ENCODE measurements at places on chromosomes 5 and 9.

DNA sequence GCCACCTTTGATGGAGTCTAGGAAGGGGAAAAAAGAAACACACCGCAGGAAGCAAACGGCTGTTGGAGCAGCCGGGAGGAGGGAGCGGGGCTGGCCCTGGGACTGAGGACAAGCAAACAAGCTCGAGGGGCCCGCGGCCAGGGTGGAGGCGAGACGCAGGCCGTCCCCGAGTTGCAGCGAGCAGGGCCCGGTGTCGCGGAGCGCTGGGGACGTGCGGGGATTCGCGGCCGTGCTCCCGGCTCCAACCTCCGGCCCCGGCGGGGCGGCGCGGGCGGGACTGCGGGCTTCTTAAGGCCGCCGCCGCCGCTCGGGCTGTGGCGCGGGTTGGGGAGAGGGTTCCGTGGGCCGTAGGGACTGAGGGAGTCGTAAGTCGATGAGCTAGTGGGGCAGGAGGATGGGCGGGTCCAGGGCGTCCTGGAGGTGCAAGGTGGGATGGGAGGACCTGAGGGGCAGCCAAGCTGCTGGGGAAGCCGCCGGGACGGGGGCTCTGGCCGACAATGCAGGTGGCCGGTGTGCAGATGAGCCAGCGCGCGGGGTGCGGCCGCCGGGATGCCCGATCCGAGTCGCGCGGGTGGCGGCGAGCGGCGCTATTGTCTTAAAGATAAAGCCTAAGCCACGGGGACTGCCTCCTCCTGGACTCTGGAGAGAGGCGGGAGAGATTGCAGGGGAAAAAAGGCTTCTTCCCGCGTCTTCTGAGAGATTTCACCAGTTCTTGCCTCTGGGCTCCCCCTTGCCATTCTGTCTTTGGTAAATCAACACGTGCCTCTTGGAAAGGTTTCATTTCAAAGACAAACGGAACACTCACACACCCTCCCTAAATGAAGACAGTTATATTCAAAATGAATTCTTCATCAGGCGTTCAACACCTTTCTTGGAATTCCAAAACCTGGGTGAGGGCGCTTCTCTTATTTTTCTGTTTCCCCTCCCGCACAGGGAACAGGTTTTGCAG lies 1.6 kb upstream of the HAPLN1 start:
- peak; percentile 75 for DNase-seq

DNA sequence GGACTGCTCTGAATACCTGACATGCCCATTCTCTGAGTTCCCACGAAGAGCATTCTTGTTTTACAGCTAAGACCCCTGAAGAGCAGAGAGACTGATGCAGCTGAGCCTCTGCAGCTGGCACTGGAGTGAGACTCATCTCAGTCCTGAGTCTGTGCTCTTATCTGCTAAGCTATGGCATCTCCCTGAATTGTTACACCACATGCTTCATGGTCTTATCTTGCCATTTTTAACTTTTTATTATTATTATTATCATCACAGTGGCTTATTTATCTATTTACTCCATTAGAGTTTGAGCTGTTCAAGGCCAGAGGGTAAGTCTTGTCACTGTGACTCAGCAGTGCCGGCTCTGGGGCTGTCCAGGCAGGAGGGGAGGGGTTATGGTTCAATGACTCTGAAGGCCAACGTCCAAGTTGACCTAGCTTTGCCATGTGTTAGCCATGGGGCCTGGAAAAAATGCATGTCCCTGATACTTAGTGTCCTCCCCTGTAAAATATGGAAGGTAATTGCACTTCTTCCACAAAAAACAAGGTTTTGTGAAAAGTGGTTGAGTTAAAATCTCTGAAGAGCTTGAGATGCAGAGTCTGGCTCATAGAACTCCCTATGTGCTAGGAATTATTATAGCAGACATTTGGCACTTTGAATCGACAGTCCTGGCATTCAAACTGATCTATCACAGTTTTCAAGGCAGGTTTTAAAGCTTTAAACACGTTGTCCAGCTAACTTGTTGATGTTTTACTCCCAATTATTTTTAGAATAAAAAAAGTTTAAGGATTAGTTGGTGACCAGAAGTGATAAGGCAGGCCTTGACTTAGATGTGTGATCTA lies 94.6 kb downstream of the ALDH1A1 start:
- DNase-seq: no peak

GRCh38 chr5:64742821-64743220 lies 25.7 kb downstream of the SREK1IP1 start:
- no peak for DNase-seq

GRCh38 chr5:89686081-89686765 lies 723.3 kb downstream of the CETN3 start:
- no peak for DNase-seq

- DNase-seq: no peak
Observed at GRCh38 chr5:140153905-140154304, 21.1 kb upstream of the CYSTM1 start.

DNA sequence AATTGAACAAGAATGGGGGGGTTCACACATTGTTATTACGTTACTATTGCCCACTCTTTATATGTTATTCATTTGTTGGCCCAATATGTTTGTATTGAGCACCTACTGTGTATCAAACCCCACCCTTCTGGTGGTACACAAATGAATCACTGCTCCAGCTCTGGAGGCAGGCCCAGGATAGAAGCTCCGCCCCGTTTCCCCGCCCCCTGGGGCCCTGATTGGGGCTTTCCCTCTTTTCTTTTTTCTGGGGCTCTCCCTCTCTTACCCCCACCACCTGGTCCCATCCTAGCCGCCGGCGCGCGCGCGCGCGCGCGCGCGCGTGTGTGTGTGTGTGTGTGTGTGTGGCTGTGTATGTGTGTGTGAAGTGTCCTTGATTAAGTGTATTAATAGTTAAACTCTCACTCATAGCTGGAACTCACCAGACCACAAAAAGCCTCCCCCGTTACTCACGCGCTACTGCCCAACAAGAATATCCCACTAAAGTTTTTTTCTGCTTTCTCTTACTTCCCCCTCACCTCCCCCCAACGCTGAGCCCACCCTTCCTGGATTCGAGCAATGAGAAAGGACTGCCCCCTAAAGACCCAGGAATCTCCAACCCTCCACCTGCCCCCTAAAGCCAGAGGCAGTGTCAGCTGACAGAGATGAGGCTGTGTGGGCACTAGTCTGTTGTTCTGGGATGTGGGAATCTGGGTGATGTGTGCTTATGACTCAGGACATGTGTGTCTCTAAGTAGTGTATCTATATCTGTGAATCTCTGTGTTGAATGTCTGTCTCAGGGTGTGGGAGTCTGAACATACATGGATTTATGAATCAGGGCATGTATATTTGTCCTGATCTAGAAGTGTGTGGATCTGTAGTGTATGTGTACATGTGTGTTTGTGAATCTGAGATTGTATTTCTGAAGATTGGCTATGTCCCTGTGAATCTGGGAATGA lies 4.0 kb downstream of the CXXC5 start:
- DNase-seq: no peak

GRCh38 chr9:119841016-119841415 lies 471.8 kb upstream of the BRINP1 start:
- no peak for DNase-seq

DNA sequence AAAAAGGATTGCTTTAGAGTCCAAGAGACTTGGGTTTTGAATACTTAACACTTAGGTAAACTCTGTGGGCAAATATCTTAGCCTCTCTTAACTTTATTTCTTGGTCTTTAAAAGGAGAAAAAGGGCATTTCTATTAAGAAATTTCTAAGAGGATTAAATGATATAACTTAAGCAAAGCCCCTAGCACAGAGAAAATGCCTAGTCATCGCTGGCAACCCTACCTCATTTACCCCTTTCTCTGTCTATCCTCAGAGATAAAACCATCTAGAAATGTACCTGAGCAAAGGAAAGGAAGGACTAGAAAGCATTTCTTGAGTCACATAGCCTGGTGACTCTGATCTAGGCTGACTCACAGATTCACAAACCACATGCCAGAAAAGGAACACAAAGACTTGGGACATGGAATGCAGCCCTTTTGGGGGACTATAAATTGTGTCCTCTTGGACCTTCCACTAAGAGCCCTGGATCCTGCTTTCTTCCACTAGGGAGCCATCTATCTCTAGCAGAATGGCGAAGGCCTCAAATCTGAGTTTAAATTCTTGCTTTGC lies 120.6 kb downstream of the FOXD1 start:
- DNase-seq: no peak

DNA sequence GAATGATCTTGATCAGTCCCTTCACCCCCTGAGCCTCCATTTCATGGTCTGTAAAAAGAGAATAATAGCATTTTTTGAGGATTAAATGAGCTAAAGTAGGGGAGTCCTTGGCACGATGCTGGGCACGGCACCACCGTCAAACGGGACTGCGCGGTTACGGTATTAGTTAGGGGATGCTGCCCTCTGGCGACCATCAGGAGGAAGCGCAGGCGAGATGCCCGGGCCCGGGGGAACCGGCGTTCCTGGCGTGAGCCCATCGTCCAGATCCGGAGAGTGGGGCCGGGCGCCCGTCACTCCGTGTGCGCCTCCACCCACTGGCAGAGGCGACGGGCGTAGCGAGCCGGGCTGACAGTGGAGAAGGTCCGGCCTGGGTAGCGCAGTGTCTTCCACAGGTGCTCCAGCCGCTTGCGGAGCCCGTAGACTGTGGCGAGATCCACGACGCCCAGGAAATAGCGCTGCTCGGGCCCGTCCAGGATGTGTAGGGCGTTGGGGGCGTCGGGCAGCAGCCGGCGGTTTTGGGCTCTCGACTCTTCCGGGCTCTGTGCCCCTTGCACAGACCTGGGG lies 4.8 kb upstream of the ST6GALNAC4 start:
- DNase-seq: no peak

- DNase-seq: no peak
Observed at GRCh38 chr5:149745943-149746324, 15.8 kb downstream of the PPARGC1B start.

GRCh38 chr5:68531970-68532369 lies 316.4 kb downstream of the PIK3R1 start:
- DNase-seq: no peak

DNA sequence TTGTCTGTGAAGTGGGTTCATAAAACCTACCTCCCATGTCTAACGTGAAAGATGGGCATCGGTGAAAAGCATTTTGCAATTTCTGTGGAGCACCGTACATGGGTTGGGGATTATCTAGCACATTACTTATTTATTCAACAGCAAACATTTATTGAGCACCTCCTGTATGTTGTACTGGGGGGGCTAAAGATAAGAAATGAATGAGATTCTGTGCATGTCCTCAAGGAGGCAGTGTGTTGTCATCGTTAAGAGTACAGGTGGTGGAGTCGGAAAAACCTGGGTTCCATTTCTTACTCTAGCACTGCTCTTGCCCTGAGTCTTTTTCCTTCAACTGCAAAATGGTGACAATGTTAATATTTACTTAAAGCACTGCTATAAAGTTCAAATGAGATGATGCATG lies 30.4 kb upstream of the DENND1A start:
- DNase-seq: no peak

DNA sequence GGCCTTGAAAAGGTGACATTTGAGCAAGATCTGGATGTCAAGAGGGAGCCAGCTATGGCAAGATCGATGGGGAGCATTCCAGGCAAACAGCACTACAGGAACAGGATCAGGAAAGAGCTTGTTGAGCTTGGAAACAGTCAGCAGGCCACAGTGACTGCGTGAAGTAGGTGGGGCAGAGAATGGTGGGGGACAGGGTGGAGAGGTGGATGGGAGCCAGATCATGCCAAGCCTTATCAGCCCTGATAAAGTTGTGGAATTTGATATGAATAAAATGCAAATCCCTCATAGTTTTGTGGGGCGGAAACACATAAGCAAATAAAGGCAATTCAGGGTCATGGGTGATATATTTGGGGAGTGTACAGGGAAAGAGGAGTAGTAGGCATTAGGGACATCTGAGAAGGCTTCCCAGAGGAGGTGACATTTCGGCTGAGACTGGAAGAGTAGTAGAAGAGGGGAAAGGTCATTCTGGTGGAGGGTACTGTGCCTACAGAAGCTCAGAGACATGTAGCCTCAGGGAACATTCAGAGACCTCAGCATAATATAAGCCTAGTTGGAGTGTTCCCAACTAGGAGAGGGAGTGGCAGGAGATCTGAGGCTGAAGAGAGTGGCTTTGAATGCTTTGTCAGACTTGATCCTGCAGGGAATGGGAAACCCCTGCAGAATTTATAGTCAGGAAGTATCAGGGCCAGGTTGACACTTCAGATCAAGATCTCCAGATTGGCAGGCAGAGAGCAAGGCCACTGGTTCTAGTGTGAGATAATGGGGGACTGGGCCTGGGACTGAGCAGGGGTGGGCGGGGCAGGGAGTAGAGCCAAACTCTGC lies 9.7 kb upstream of the CYSTM1 start:
- no peak for DNase-seq

- no peak for DNase-seq
Observed at GRCh38 chr5:66796305-66797292, 200.4 kb downstream of the MAST4 start.

DNA sequence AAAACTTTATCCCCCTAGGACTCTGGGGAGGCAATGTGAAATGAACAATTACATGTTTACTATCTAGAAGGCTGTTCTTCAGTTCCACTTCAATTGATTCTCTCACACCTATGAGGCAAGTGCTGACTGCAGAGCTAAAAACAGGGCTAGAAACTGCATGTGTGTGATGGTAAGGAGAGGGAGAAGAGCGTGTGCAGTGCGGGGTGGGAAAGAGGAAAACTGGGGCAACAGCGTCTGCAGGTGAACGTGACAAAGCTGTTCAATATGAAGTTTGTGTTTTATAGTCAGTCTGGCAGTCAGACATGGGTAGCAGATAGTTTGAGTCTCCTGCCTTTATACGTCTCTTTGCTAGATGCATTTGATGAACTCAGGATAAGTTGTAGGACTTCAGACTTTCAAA lies 6.6 kb upstream of the COMMD10 start:
- no peak for DNase-seq

DNA sequence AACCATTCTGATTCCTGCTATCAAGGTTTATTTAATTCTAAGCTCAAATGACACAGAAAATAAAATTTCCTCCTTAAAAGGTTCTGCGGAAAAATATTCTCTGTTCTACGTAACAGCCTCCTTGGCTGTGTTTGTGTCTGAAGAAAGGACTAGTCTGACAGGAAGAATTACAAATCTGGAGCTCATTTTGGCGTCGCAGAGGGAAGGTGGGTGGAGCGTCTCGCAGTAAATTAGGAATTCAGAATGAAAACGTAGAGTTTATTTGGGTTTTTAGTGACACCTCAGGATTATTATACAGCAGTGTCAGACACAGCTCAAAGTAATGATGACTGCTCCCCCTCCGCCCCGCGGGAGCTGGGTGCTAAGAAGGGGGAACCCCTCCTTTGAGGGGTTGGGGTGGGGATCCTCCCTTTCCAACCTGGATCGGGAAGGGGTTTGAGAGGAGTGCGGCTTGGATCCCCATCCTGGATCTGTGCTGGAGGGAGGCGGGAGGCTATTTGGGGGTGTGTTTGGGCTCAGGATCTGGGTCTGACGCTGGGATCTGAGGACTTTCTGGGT lies 933 bp upstream of the TGFBR1 start:
- no peak for DNase-seq

GRCh38 chr9:96508227-96508940 lies 58.4 kb downstream of the HABP4 start:
- no peak for DNase-seq

DNA sequence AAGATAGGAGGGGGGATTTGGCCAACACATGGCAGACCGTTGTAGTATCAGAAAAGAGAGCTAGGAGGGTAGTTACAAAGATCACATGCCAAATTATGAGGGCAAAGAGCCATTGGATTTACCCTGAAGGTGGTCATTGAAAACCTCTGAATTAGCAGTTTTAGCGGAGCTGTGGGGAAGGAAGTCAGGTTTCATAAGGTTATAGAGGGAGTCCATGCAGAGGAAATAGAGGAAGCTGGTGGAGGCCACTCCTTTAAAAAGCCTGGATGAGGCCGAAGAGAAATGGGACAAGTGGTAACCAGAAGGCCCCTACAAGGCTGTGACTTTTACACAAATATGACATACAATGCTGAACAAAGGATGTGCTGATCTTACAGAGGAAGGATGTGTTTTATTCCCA lies 13.2 kb downstream of the DOCK8 start:
- DNase-seq: no peak
